Fibroblast of skin of abdomen (primary cell): ENCODE measurements at places on chromosomes 13 and 19.

GRCh38 chr19:39111593-39112199, 13.9 kb upstream of the PAK4 start:
- no peak for DNase-seq

- DNase-seq: no peak
These were observed 26.8 kb downstream of the SKA3 start for GRCh38 chr13:21149568-21149967.

- DNase-seq: no peak
These were observed 7.0 kb downstream of the ABHD8 start for GRCh38 chr19:17296273-17296672.

DNA sequence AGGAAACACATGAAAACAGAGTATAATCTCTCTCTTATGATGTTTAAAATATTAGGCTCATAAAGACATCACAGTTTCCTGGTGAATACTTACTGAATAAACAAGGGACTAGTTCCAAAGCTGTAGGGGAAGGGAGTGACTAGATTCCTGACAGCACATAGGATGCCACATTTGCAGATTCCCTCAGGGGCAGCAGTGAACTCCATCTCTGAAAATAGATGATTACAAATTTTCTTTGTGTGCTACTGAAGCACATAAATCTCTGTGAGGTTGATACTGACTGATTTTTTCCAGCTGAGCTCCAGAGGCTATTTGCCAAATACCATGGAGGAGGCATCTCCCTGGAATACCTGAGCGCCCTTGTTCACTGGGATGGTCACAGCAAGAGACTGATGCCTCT, 77.3 kb downstream of the FGF9 start:
- DNase-seq: no peak

DNA sequence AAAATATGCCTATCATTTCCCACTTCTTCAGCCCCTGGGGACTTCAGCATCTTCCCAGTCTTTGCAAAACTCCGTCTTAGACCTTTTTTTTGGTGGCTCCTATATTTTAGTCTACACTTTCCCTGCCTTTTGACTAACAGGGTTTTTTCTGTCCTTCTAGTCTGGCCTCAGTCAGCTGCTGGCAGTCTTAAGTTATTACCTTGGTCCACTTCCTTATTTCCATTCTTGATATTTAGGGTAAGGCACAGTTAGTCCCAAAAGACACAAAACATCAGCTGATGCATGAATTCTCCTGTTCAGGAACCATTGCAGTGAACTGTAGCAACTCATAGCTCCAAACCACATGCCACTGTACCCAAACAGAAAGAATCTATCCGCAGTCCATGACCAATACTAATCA, 234.6 kb upstream of the RFC3 start:
- DNase-seq: no peak

GRCh38 chr19:52778811-52779210, 7.8 kb downstream of the ZNF600 start:
- DNase-seq: no peak

- no peak for DNase-seq
These were observed 26.3 kb downstream of the CYP4F2 start for GRCh38 chr19:15871570-15871969.

- DNase-seq: peak; percentile 66
These were observed 41.8 kb upstream of the DCUN1D2 start for GRCh38 chr13:113532156-113532806.
